Trophoblast cell (in vitro differentiated cells and primary cell): ENCODE measurements at places on chromosomes 11 and 22.

- H3K27ac ChIP-seq = no peak overlapping the region
- no peak overlapping the region for H3K4me3 ChIP-seq
- no peaks in the 10 kb centered on the region for H3K27me3 ChIP-seq
- no peak for DNase-seq
- no peaks in the 10 kb centered on the region for H3K4me1 ChIP-seq
These were observed 102.8 kb downstream of the CEP164 start for GRCh38 chr11:117430293-117430955.

DNA sequence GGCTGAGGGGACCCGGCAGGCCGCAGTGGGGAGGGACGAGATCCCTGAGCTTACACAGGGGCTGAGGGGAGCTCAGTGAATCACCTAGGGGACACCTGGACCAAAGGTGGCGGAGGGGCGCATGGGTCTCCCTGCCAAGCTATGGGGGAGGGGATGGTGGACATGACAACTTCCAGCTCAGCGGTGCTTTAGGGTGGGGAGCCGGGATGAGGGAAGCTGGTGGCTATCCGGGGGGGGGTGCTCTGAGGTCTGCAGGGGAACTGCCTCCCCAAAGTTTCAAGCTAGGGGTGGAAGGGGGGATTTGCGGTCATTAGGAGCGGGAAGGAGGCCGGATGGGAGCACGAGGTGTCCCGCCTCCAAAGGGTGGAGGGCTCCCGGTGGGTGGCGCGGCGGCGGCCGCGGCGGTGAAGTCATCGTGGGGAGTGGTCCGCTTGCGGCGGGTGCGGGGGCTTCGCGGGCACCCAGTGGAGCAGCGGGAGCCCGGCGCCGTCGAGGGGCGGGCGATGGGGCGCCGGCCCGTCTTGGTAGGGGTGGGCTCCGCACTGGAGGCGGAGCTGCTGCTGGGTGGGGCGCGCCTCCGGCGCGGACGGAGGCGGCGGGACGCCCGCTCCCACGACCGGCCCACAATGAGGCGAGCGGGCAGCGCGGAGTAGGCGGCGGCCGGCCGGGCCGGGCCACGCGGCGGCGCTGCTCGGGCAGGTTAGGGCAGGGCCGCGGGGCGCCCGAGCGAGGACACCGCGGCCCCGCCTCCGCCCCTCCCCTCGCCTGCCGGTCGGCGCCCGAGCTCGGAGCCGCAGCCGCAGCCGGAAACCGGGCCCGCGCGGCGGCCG lies at the start of gene MICALL1:
TSS of gene MICALL1 (plus strand) at position 764 of the 830 bp plus-strand sequence. CDS start 126 bp downstream, outside the sequence.
- no peaks in the 10 kb centered on the region for H3K27me3 ChIP-seq
- H3K27ac ChIP-seq = peak within 1 kb of the TSS; percentile 99
- peaks cover 28% of the 10 kb centered on the region for H3K4me1 ChIP-seq
- peak within 1 kb of the TSS; percentile 85 for H3K4me3 ChIP-seq
- DNase-seq = peak; percentile 82

- peak overlapping the region; percentile 25 for H3K4me3 ChIP-seq
- no peaks in the 10 kb centered on the region for H3K4me1 ChIP-seq
- no peak for DNase-seq
These were observed 27.0 kb upstream of the SLC25A18 start for GRCh38 chr22:17536269-17536668.

DNA sequence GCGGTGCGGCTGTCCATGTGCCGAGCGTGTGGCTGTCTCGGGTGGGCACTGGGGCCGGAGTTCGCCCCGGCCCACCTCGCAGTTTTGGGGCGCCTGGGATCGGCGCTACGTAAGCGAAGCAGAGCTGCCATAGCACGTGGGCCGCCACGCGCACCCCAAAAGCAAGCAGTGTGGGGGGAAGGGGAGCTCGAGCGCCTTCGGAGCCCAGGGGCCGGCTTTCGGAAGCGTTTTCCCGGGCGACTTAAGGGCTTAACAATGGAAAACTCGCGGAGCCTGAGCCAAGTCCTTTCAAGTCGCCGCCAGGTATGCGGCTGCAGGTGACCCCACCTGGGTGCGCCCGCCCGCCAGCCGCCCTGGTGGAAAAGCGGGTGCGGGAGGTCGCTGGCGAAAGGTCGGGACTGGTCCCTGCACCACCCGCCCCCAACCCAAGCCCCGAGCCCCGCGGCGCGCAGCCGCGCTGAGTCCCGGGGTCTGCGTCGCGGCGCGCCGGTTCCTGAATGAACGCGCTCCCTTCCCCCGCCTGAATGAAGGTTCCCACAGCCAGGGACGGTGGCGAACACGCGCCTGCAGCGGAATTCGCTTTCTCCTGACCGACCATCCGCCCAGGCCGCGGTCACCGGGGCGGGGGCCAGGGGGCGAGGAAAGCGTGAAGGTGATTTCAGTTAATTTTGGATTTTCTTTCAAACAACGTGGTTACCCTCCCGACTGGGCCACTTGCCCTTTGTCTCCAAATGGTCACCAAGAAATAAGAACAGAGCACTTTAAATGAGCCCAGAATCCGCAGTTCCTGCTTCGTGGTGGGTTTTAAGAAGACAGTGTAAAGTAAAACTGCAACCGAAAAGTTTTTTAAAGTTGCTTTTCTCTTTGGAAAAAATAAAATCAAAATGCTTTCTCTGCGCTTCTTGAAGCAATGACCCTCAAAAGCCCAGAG lies 2.8 kb upstream of the CCND1 start:
- H3K4me1 ChIP-seq = peaks cover 38% of the 10 kb centered on the region
- peaks cover 27% of the 10 kb centered on the region for H3K27me3 ChIP-seq
- H3K27ac ChIP-seq = peak overlapping the region; percentile 43

GRCh38 chr11:106399076-106399511 lies 321.6 kb downstream of the AASDHPPT start:
- H3K27me3 ChIP-seq = no peaks in the 10 kb centered on the region
- peaks cover 11% of the 10 kb centered on the region for H3K4me1 ChIP-seq
- no peak overlapping the region for H3K27ac ChIP-seq
- no peak overlapping the region for H3K4me3 ChIP-seq
- H3K36me3 ChIP-seq = no peaks in the 10 kb centered on the region

DNA sequence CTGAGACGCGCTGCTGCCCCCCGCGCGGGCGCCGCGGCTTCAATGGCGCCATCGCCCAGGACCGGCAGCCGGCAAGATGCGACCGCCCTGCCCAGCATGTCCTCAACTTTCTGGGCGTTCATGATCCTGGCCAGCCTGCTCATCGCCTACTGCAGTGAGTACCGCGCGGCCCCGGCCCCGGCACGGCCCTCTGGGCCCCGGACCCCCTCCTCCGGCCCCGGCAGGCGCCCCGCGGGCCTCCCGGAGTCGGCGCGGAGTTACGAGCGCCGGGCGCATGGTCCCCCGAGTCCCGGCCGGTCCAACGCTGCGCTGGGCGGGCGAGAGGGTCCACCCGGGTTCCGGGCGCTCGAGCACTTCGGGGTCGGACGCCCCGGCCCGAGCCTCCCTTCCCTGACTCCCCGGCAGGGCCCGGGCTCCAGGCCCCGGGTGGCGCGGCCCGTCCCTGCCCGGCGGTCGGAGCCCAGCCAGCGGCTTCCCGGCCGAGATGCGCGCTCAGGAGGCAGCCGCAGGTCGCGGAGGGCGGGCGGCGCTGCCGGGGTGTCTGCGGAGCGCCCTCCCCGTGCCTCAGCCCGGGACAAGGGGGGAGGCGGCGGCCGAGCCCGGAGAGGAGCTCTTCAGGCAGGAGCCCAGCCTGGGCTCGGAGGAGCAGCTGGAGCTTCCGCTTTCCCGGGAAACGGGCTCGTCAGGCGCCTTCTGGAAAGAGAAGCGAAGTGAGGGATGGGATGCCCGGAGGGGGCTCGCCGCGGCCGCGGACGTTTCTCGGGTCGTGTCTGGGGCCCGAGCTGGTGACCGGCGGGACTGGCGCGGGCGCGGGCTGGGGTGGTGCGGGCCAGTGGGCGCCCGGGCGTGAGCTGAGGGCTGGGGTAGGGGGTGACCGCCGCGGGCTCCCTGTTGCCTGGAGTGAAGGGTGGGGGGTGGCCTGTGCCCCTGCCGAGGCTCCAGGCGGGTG lies 1337.8 kb downstream of the BRD1 start:
- H3K27me3 ChIP-seq = peaks cover 35% of the 10 kb centered on the region
- peak overlapping the region; percentile 72 for H3K4me3 ChIP-seq
- H3K27ac ChIP-seq = no peak overlapping the region
- no peak for DNase-seq
- peaks cover 6% of the 10 kb centered on the region for H3K4me1 ChIP-seq

- DNase-seq = no peak
- no peak overlapping the region for H3K27ac ChIP-seq
- no peaks in the 10 kb centered on the region for H3K27me3 ChIP-seq
- H3K36me3 ChIP-seq = no peaks in the 10 kb centered on the region
- no peak overlapping the region for H3K4me3 ChIP-seq
- H3K4me1 ChIP-seq = peaks cover 2% of the 10 kb centered on the region
These were observed 220.7 kb upstream of the ZBED5 start for GRCh38 chr11:11078344-11079086.

- no peaks in the 10 kb centered on the region for H3K27me3 ChIP-seq
- H3K4me3 ChIP-seq = no peak overlapping the region
- no peak overlapping the region for H3K27ac ChIP-seq
- no peaks in the 10 kb centered on the region for H3K36me3 ChIP-seq
- H3K4me1 ChIP-seq = no peaks in the 10 kb centered on the region
These were observed 567.4 kb downstream of the KCNA4 start for GRCh38 chr11:29449281-29450074.

GRCh38 chr11:33532720-33533385 lies 167.8 kb downstream of the C11orf91 start:
- no peak overlapping the region for H3K27ac ChIP-seq

DNA sequence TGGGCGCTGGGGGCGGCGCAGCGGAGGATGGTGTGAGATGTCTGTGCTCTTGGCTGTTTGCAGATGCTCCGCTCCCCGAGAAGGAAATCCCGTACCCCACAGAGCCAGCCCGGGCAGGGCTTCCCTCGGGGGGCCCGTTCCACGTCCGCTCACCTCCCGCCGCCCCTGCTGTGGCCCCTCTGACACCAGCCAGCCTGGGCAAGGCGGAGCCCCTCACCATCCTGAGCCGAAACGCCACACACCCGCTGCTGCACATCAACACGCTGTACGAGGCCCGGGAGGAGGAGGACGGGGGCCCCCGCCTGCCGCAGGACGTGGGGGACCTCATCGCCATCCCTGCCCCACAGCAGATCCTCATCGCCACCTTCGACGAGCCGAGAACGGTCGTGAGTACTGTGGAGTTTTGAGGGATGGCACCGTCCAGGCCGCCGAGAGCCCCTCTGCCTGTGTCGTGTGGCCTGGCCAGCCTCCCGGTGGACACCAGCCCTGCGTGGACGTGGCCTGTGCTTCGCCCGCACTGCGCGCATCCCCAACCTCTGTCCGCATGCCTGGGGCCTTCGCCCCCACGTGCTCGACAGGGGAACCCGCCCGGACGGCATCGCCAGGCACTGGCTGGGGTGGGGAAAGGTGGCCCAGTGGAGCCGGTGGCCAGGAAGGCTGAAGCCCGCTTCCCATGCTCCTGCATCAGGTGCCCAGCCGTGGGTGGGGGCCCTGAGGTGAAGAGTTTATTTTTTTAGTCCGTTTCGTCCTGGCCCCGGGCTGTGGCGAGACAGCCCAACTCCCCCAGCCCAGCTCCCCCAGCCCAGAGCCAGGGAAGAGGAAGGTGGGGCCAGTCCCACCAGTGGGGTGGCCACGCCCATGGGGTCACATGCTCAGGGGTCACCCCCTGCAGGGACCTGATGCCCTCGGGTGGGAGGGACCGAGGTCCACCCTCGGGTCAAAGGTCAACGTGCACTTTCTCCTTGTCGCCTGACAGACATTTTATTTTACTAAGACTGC lies 6.5 kb upstream of the TRABD start:
- H3K4me1 ChIP-seq = peaks cover 1% of the 10 kb centered on the region
- DNase-seq = no peak
- no peak overlapping the region for H3K27ac ChIP-seq
- no peaks in the 10 kb centered on the region for H3K36me3 ChIP-seq
- H3K27me3 ChIP-seq = no peaks in the 10 kb centered on the region

DNA sequence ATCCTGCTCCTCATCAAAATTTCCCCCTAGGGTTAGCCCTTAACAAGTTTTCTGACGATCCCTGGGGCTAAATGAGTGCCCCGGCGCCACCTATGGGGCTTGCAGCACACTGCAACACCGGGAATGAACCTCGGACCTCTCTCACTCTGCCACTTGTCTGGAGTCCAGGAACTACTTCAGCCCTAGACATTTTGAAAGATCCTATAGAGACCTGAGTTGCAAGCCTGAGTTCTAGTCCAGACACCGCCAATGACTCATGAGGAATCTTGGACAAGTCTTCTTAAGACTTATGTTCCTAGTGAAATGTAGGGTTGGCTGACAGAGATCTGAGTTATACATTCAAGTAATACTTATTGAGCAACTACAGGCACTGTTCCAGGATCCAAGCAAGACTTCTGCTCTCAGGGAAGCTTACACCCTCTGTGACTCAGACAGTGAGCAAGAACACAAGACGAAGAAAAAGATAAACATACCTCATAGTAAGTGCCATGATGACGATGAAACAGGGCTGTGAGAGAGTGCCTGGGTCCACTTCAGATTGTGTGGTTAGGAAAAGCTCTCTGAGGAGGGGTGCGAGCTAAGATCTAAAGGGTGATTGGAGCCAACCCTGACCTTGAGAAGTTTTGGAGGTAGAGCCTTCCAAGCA lies 10.2 kb upstream of the STK33 start:
- H3K36me3 ChIP-seq = no peaks in the 10 kb centered on the region
- no peaks in the 10 kb centered on the region for H3K4me1 ChIP-seq
- H3K27me3 ChIP-seq = no peaks in the 10 kb centered on the region
- no peak overlapping the region for H3K4me3 ChIP-seq
- no peak overlapping the region for H3K27ac ChIP-seq
